ENCODE measurements at places on chromosomes 13 and 19.

DNA sequence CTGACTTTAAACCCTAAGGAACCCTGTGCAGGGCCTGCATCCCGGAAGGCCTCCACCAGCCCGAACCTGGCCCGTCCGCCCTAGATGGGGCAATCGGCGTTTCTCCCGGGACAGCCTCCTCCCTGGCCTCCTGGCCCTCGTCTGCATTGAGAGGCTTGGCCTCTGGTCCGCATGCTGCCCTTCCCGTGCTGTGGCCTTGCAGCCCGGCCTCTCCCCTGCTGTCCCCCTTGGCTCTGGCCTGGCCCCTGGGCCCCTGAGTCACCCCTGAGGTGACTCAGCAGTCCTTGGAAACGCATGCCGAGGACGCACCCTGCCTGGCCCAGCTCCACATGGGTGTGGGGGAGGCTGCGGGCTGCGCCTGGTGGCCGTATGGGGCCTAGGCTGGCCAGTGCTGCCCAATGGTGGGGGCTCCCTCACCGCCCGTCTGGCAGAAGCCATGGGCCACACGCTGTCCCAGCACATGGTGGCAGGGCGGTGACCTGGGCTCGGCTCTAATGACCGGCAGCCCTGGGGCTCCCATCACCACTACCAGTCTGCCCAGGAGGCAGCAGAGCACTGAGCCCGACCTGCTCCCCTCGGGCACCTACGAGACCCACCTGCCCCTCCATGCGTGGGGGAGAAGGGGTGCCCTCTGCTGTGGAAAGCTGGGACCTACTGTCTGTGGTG lies 25.7 kb downstream of the SH3GL1 start:
- peaks cover 54% of the 10 kb centered on the region for H3K4me1 ChIP-seq
- peaks cover 1% of the 10 kb centered on the region for H3K27me3 ChIP-seq
- peak overlapping the region; percentile 98 for H3K27ac ChIP-seq
- peak overlapping the region; percentile 74 for H3K4me3 ChIP-seq

DNA sequence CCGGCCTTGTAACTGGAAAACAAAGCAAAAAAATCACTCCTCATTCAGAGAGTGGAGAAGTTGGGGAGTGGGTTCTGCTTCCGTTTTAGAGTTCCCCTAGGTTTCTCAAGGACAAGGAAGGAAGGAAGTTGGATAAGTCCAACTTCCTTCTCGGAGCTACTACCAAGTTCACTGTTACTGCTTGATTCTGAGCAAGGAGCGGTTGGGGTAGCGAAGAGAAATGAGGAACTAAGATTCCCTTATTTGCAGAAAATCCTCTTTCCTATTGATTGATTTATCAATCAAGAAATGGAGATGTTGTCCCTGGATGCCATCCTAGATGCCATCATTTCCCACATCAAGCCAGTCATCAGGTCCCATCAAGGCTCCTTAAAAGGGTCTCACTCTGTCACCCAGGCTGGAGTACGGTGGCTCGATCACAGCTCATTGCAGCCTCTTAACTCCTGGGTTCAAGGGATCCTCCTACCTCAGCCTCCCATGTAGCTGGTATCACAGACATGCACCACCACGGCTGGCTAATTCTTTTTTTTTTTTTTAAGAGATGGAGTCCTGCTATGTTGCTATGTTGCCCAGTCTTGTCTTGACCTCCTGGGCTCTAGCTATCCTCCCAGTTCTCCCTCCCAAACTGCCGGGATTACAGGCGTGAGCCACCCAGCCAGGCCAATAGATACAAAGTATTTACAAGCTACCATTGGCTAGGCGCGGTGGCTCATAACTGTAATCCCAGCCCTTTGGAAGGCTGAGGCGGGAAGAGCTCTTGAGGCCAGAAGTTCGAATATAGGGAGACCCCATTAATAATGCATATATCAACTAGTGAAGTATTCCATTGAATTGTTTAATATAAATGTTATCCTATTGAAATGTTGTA lies 809 bp upstream of the B9D2 start:
- H3K27ac ChIP-seq: peak overlapping the region; percentile 98
- peaks cover 43% of the 10 kb centered on the region for H3K4me1 ChIP-seq
- DNase-seq: no peak
- peak overlapping the region; percentile 93 for H3K4me3 ChIP-seq
- peaks cover 5% of the 10 kb centered on the region for H3K36me3 ChIP-seq

DNA sequence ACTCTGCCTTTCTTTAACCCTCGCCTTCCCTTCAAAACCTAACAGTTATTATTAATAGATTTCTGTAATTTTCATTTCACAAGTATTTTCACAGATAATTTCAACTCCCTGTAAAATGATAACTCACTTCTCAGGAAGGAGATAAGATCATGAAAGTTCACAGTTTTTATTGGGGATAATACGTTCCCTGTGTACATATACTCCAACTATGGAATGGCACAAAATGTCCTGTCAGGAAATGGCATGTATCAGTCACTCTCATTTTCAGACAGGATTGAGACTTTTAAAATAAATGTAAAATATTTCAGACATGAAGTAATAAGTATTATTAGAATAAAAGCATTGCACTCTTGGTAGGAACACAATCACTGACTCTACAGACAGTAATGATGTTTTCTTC lies 932 bp upstream of the TRAPPC2B start:
- peak overlapping the region; percentile 95 for H3K27ac ChIP-seq
- DNase-seq: no peak

GRCh38 chr13:22945321-22946226 lies 235.2 kb upstream of the SGCG start:
- no peak for DNase-seq
- peaks cover 13% of the 10 kb centered on the region for H3K27me3 ChIP-seq
- H3K36me3 ChIP-seq: no peaks in the 10 kb centered on the region
- H3K4me1 ChIP-seq: no peaks in the 10 kb centered on the region
- H3K4me3 ChIP-seq: no peak overlapping the region

DNA sequence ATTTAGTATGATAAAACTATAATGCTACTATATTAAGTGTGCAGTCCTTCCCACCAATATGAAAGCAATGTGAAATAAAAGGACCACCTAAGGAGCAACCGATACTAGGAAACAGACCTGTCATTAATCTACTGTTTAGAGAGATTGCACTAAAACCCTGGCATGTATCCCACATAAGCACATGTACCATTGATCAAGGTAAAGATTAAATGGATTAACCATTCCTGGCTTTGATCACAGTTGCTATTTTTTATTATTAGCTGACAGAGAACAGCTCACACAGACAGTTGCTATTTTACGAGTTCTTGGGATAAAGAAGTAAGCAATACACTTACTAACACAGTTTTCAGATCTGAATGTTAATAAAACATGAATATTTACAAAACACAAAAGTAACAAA lies 57.7 kb upstream of the ZDHHC20 start:
- H3K27me3 ChIP-seq: no peaks in the 10 kb centered on the region
- no peak overlapping the region for H3K4me3 ChIP-seq
- H3K4me1 ChIP-seq: peaks cover 14% of the 10 kb centered on the region
- peaks cover 22% of the 10 kb centered on the region for H3K36me3 ChIP-seq

DNA sequence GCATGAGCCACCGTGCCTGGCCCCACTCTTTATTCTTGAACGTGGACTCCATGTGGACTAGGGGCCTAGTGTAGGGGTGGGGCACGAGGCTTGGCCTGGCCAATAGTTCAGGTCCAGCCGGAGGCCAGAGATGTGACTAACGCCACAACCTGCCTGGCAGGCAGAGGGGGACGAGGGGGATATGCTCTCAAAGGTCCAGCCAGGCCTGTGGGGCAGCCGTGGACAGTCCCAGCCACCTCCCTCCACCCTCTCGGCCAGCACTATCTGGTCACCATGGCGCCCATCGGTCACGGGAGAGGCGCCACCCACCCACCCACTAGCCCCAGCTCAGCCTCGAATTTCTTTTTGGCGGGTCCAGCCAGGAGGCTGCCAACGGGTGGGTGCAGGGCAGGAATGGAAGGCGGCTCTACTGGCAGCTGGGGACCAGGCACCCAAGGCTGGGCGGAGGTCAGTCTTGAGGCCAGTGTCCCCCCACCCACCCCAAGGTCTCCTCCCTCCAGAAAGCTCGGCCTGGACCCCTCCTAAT lies 2.2 kb upstream of the CERS1 start:
- H3K36me3 ChIP-seq: no peaks in the 10 kb centered on the region
- no peak for DNase-seq

DNA sequence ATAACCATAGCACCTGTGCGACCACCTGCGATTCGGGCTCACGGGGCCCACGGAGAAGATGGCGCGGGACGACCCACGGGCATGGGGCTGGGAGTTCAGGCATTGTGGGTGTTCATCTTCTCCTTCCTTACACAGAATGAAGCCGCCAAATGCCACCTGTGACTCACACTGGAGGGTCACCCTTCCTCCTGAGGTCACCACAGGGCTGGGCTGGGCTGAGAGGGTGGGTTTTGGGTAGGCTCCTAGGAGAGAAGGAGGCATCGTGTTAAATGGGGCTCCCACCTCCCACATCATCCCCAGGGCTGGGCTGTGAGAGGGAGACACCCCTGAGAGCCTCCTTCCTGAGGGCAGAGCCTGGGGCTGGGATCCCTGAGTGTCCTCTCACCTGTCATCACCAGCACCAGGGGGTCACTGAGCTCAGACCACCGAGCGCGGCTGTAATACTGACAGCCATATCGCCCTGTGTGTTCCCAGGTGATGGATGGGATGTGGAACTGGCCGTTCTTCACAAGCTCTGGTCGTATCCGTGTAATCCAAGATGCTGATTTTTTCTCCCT lies 1.4 kb downstream of the LILRB2 start:
- H3K36me3 ChIP-seq: no peaks in the 10 kb centered on the region
- no peak for DNase-seq
- no peak overlapping the region for H3K4me3 ChIP-seq

GRCh38 chr19:750640-751423 lies at the start of gene MISP:
Gene MISP (plus strand): TSS chr19:751112. CDS start chr19:756947, 5,835 bp downstream.
- peaks cover 17% of the 10 kb centered on the region for H3K4me1 ChIP-seq
- no peak within 1 kb of the TSS for H3K4me3 ChIP-seq
- H3K36me3 ChIP-seq: no peaks in the 10 kb centered on the region
- H3K27me3 ChIP-seq: no peaks in the 10 kb centered on the region
- no peak for DNase-seq

DNA sequence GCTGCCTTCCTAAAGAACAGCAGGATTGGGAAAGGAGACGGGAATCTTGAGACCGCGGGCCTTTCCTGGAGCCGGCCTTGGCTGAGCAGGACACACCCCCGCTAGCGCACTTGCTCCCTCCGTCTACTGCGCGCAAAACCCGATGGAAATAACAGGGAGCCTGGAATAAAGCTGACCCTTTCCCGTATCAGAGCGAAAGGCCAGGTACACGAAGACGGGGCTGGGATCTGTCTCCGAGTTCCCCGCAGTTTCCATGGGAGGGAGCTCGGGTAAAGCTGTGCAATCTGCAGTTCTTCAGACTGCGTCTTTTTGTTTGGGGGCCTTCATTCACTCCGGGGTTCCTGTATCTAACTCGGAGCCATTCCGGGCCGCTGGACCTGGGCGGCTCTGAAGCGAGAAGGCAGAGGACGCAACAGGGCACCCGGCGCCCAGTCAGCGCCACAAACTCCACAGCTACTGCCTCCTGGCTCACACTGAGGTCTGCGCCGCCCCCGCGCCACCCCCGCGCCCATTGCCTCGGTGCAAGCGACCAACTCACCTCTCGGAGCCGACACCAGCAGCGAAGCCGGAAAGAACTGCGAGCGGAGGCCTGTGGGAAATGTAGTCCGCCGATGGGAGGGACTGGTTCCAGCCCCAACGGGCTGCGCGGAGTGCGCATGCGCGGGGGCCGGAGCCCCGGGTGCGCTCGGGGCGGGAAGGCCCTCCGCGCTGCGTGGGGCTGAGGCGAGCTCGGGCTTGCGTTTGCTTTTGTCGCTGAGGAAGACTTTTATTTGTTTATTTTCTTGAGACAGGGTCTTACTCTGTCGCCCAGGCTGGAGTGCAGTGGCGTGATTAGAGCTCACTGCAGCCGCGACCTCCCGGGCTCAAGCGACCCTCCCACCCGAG lies at the start of gene ZFP14:
Gene ZFP14, minus strand, starts transcription at position 577 of the 885 bp plus-strand sequence. CDS start 11,309 bp downstream, outside the sequence.
- H3K4me1 ChIP-seq: peaks cover 11% of the 10 kb centered on the region
- peak within 1 kb of the TSS; percentile 56 for H3K27ac ChIP-seq
- peaks cover 3% of the 10 kb centered on the region for H3K27me3 ChIP-seq

GRCh38 chr13:108681986-108682575 lies 52.7 kb downstream of the MYO16 start:
- H3K27me3 ChIP-seq: no peaks in the 10 kb centered on the region
- no peaks in the 10 kb centered on the region for H3K36me3 ChIP-seq
- peak; percentile 18 for DNase-seq
- no peak overlapping the region for H3K4me3 ChIP-seq
- no peak overlapping the region for H3K27ac ChIP-seq
- H3K4me1 ChIP-seq: no peaks in the 10 kb centered on the region

- peak overlapping the region; percentile 98 for H3K27ac ChIP-seq
- H3K27me3 ChIP-seq: peaks cover 24% of the 10 kb centered on the region
- H3K4me1 ChIP-seq: peaks cover 41% of the 10 kb centered on the region
These were observed 782 bp upstream of the JUND start for GRCh38 chr19:18282021-18282787.

GRCh38 chr13:36475468-36475867 lies 43.2 kb downstream of the CCNA1 start:
- H3K27me3 ChIP-seq: no peaks in the 10 kb centered on the region
- H3K4me1 ChIP-seq: no peaks in the 10 kb centered on the region
- 0 out of 2 replicates have a peak, but pooled peaks cover 4% of the 10 kb centered on the region for H3K36me3 ChIP-seq
- no peak overlapping the region for H3K4me3 ChIP-seq
- H3K27ac ChIP-seq: no peak overlapping the region

- H3K4me1 ChIP-seq: no peaks in the 10 kb centered on the region
- no peak overlapping the region for H3K27ac ChIP-seq
- peak; percentile 2 for DNase-seq
- no peaks in the 10 kb centered on the region for H3K36me3 ChIP-seq
These were observed 113.2 kb upstream of the SOX21 start for GRCh38 chr13:94825507-94825906.

- no peaks in the 10 kb centered on the region for H3K4me1 ChIP-seq
- H3K27ac ChIP-seq: no peak overlapping the region
- H3K36me3 ChIP-seq: no peaks in the 10 kb centered on the region
- no peak overlapping the region for H3K4me3 ChIP-seq
These were observed 294.0 kb upstream of the MIR17HG start for GRCh38 chr13:91053318-91054065.

GRCh38 chr13:31207661-31208552 lies 8.1 kb downstream of the B3GLCT start:
- no peak overlapping the region for H3K4me3 ChIP-seq
- H3K36me3 ChIP-seq: no peaks in the 10 kb centered on the region

GRCh38 chr19:1213391-1214286 lies 8.1 kb downstream of the STK11 start:
- H3K36me3 ChIP-seq: peaks cover 11% of the 10 kb centered on the region
- peak overlapping the region; percentile 96 for H3K27ac ChIP-seq
- DNase-seq: peak; percentile 86
- H3K27me3 ChIP-seq: peaks cover 11% of the 10 kb centered on the region
- peak overlapping the region; percentile 76 for H3K4me3 ChIP-seq

DNA sequence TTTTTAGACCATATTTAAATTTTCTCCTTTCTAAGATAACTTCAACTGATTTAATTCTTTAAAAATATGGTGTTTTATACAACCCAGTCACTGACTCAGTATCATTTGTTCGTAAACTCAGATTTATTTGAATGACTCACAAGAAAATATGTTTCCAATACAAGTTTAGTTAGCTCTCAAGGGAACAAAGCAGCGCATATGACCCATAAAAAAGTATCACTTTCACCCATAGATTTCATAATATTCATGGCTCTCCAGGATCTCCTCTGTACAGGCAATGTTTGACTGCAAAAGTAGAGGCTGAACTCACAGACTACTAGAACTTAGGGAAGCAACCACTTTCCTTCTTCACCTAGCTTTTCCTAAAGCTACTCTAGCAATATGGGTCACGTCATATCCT lies 405.6 kb upstream of the PCDH9 start:
- H3K27me3 ChIP-seq: no peaks in the 10 kb centered on the region
- no peak overlapping the region for H3K27ac ChIP-seq
- no peaks in the 10 kb centered on the region for H3K4me1 ChIP-seq
- DNase-seq: no peak
- no peak overlapping the region for H3K4me3 ChIP-seq
- H3K36me3 ChIP-seq: no peaks in the 10 kb centered on the region

GRCh38 chr19:45151320-45151719 lies 9.5 kb downstream of the NKPD1 start:
- peaks cover 4% of the 10 kb centered on the region for H3K36me3 ChIP-seq
- H3K4me3 ChIP-seq: no peak overlapping the region
- DNase-seq: no peak
- H3K27ac ChIP-seq: no peak overlapping the region
- H3K27me3 ChIP-seq: peaks cover 12% of the 10 kb centered on the region

Data from HFFc6 (cell line).